AG10803 (cell line): ENCODE measurements at places on chromosomes 11 and 22.

- no peak for DNase-seq
These were observed 14.0 kb downstream of the GRIK4 start for GRCh38 chr11:120525261-120526171.

GRCh38 chr22:46537225-46537945 lies at the start of gene CELSR1:
Gene CELSR1 (minus strand): TSS chr22:46537620. CDS start chr22:46537170, 450 bp downstream.
- DNase-seq = no peak

GRCh38 chr11:64620381-64620971 lies 29.5 kb downstream of the SLC22A12 start:
- no peak for DNase-seq

GRCh38 chr11:34423300-34423699 lies 15.4 kb upstream of the CAT start:
- no peak for DNase-seq

DNA sequence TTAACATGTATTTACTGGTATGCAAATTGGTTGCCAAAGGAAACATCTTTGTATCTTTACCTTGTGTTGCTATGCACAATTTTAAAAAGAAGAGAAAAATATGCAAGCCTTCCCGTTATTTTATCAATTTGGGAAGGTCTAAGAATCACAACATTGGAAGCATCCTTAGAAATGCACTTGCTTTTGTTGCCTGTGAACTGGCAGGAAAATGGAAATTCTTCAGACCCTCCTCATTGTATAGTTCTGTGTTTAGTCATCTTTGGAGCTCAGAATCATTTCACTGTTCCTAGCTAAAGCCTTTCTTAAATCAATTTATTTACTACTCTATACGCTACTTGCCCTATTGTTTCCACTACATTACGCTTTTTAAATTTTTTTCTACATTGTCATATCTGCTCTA lies 574.5 kb downstream of the DLG2 start:
- DNase-seq = no peak

DNA sequence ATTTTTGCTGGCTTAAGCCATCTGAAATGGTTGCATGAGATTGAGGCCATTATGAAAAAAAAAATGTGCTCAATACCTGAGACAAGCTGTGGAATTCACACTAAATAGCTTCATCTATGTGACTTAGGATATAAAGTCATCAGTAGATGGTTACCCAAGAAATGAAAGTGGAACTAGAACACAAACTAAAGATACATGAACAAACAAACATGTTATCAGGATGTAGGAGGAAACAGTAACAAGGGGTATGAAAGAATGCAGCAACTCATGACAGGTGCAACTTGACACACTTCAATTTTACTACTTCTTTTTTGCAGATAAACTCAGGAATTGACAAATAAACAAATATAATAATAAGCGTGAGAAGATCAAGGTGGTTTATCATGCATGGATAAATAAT lies 155.0 kb downstream of the WT1 start:
- DNase-seq = no peak

DNA sequence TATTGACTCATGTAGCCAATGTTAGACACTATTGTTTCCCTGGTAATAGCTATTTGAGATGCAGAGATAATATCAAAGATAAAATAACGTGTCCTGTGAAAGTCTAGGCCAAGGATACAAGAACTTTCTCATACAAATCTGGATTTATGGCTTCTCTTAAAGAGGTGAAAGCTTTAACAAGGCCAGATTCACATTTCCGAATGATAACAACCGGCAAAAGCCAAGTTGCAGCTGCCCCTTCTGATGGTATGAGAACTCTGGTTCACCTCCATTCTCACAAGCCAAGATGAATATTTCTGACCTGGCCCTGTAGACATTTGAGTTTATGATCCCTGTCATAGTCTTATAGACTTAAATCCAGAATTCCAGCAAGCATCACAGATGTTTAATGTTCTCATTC lies 230.4 kb upstream of the ZC3H12C start:
- DNase-seq = peak; percentile 31

DNA sequence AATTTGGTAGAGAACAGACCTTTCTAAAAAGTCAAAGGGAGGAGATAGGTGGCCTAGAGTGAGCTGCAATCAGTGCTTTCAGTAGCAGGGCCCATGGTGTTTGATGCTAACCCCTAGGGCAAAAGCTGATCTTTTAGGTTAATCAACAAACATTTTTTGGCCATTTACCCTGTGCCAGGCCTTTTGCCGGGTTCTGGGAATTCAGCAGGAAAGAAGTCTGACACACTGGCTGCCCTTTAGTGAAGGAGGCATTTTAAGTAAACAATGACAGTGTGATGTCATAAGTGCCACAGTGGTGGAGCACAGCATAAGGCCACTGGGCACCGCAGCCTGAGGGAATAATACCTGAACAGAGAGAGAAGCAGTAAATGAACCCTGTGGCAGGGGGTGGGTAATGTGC lies 29.0 kb downstream of the C22orf31 start:
- no peak for DNase-seq

DNA sequence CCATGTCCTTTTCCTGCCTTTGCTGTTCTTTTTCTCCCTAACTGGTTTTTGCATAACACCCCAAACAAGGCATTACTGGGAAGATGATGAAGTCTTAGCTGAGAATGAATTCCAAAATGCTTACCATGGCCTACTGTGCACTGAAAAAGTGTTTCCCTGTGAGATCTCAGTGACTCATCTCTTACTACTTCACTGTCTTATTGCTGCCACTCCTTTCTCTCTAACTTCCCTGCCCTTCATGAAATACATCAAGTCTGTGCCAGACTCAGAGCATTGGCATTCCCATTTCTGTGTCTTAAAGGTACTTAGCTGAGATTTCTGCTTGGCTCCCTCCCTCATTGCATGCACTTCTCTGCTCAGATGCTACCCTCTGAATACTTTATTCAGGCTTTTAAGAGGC lies 49.1 kb upstream of the MUC15 start:
- peak; percentile 86 for DNase-seq

DNA sequence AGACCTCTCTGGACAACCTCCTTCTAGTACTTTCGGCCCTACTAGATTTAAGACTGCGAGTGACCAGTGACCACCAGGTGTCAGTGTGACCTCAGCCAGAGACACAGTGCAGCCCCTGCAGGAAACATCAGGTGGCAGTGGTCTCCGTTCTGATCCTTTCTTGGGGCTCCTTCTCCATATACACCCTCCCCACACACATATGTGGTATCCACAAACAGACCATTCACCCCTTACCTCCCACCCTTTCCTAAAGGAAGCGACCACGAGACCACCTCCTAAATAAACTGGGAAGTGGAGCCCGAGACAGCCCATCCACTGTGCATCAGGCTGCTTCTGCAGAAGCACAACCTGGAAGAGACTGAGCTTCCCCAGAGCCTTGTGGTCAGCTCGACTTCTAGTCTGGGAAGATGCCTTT lies 38.5 kb upstream of the CYP2D6 start:
- peak; percentile 71 for DNase-seq

- no peak for DNase-seq
These were observed 34.5 kb upstream of the PDGFB start for GRCh38 chr22:39279170-39279850.

GRCh38 chr11:106001304-106002012 lies 20.6 kb downstream of the MSANTD4 start:
- no peak for DNase-seq

GRCh38 chr11:20661850-20662249 lies 7.5 kb upstream of the NELL1 start:
- no peak for DNase-seq

- DNase-seq = no peak
These were observed 125.6 kb upstream of the SORL1-AS1 start for GRCh38 chr11:121578251-121578976.

DNA sequence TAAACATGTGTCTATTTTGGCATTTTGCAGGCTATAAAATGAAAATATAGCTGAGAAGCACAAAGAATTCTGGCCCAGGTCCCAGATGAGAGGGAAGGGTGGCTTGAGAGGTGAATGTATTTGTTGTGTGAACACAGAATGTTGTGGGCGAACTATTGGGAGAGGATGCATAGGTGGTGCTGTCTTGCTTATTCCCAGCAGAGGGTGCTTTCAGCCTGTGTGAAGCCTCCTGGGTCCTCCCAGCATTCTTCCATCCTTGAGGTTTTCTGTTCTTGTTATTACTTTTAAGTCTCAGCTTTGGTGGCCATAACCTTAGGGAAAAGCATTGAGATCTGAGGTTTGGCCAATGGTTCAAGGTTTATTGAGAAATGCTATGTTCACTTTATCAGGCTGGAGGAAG lies 108.7 kb upstream of the SNX19 start:
- peak; percentile 56 for DNase-seq

- peak; percentile 19 for DNase-seq
These were observed at the start of gene TUBA8 for GRCh38 chr22:18110194-18110953. Gene TUBA8 (plus strand): TSS chr22:18110809. CDS start chr22:18110866, 57 bp downstream.

DNA sequence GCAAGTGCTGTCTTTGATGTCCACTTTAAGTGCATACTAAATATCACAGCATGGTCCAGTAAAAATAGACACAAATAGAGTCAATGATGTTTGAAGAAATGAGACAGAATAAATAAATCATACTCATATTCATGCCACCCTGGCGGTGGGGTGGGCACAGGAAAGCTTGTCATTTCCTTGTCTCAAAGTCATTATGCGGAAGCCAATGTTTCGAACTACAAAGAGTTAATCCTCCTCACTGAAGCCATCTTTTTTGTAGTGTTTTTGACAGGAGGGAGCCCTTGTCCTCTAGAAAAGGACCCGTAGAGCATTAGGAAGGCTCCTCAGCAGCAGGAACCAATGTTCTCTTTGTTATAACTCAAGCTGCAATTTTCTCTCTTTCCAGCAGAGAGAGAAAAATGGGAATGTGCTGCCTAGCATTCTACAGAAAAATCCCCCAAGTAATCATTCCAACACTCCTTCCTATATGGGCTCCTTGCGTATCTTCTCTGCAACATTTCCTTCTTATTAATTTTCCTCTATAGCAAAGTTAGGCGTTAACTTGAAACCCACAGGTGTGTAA lies 30.6 kb downstream of the SC5D start:
- no peak for DNase-seq
